Esophagus muscularis mucosa (tissue), 4 donors: ENCODE measurements at places on chromosomes 7 and 10. TPM values are rescaled to one million over a fixed set of nuclear protein-coding genes. Genes with fewer than 3 reads are reported as not detected.

Gene CDC14C
- not detected for total RNA-seq

Gene EPO
- not detected for total RNA-seq

Gene CHCHD2
- 416 TPM for total RNA-seq

Gene AGR2
- total RNA-seq: not detected

Gene FAM131B
- 0.42 TPM for total RNA-seq

Gene RAMP3
- total RNA-seq: 30.7 TPM

Gene PDZD7
- 0.75 TPM for total RNA-seq

Gene EPHA1
- total RNA-seq: 0.17 TPM

Gene NFE2L3
- 2.7 TPM for total RNA-seq

Gene ATRNL1
- total RNA-seq: 18.0 TPM

Gene ATOH7
- total RNA-seq: not detected

Gene OGDHL
- 0.86 TPM for total RNA-seq

Gene TAS2R41
- not detected for total RNA-seq

Gene UPK3B
- total RNA-seq: 0.75 TPM

Gene GPC2
- total RNA-seq: 0.83 TPM

Gene ADGRA1
- total RNA-seq: not detected

Gene SHH
- not detected for total RNA-seq

Gene CFAP46
- total RNA-seq: under 0.01 TPM

Gene TSPAN13
- 2.1 TPM for total RNA-seq

Gene DNAH11
- total RNA-seq: 8.7 TPM

Gene AGBL3
- 3.3 TPM for total RNA-seq

Gene SYT15B
- total RNA-seq: 2.5 TPM

Gene LIPM
- not detected for total RNA-seq

Gene TBL2
- 29.2 TPM for total RNA-seq

Gene CNTNAP2
- 2.9 TPM for total RNA-seq

Gene SLC39A12
- not detected for total RNA-seq

Gene SPACDR
- total RNA-seq: not detected

Gene PRSS1
- not detected for total RNA-seq

Gene TCAF2
- total RNA-seq: 1.6 TPM

Gene STAG3
- total RNA-seq: 0.13 TPM

Gene FEZF1
- total RNA-seq: not detected

Gene INA
- 3.1 TPM for total RNA-seq

Gene EGFR
- total RNA-seq: 79.3 TPM

Gene PHYHIPL
- total RNA-seq: 0.52 TPM

Gene SPAG6
- 0.19 TPM for total RNA-seq

Gene POLR2J2
- 3.7 TPM for total RNA-seq

Gene VTI1A
- 29.0 TPM for total RNA-seq

Gene SPDYE1
- total RNA-seq: 0.11 TPM

Gene GPR22
- total RNA-seq: not detected

Gene GFRA1
- 44.0 TPM for total RNA-seq

Gene HYAL4
- not detected for total RNA-seq

Gene TMEM176A
- total RNA-seq: 11.6 TPM

Gene ACSM6
- not detected for total RNA-seq

Gene KIAA1549
- total RNA-seq: 2.5 TPM

Gene SH2D4B
- total RNA-seq: not detected

Gene H2BK1
- total RNA-seq: not detected

Gene AHR
- 67.3 TPM for total RNA-seq

Gene WDFY4
- total RNA-seq: 4.6 TPM

Gene PIK3CG
- 1.8 TPM for total RNA-seq

Gene ASB10
- not detected for total RNA-seq

Gene FKBP6
- not detected for total RNA-seq

Gene GRID2IP
- total RNA-seq: not detected

Gene CYP2C19
- total RNA-seq: 0.17 TPM

Gene NUTM2E
- not detected for total RNA-seq

Gene DNTT
- not detected for total RNA-seq

Gene COL1A2
- 415 TPM for total RNA-seq

Gene FLNC
- 391 TPM for total RNA-seq

Gene SPDYE2B
- not detected for total RNA-seq
